ENCODE measurements at places on chromosomes 1 and 21. TPM values are rescaled to one million over a fixed set of nuclear protein-coding genes. Genes with fewer than 3 reads are reported as not detected.

DNA sequence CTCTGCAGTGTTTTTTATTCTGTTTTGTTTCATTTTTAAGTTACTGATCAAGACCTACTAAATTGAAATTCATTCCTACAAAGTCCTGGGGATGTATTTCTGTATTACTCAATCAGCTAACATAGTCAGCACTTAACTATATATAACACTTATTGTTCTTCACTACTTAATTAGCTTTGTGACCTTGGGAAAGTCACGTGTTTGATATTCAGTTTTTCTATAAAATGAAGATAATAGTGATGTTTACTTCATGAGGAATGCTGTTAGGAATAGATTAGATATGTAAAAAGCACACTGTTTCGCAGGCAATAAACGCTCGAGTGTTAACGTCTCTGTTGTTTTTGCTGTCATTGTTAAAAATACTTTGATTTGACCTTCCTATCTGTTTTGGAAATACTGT is 44.6 kb downstream of the CTTNBP2NL start:
- ATAC-seq, result no peak

LCE1B gene
- 0.24 TPM for total RNA-seq

GRCh38 chr1:71621785-71622184 is 541.0 kb upstream of the ZRANB2 start:
- ATAC-seq, result peak; percentile 55

GRCh38 chr1:48841461-48841860 is 64.8 kb upstream of the BEND5 start:
- no peak for ATAC-seq

GRCh38 chr1:12153181-12153785 is 13.5 kb upstream of the TNFRSF1B start:
- ATAC-seq, result no peak

DNA sequence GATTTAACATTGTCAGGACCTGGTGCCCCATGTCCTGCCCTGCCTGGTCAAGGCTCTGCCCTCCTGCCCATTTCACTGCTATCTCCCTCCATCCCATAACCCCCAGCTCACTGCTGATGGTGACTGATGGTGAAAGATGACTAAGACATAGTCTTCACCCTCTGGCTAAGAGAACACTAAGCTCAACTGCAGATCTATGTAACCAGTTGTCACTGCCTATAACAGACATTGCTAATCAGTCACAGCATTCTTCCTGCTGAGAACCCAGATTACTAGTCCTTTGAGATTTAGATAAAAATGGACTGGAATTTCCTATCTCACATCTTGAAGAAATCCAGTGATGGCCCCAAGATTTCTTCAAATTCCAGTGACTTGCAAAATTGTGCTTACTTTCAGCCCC is 8.0 kb upstream of the ZNF362 start:
- no peak for ATAC-seq

CYP2J2 gene
- total RNA-seq, result 2.9 TPM

TSSK3 gene
- 5.0 TPM for total RNA-seq

- no peak for ATAC-seq
Measured at GRCh38 chr21:41692185-41692565, 74.7 kb downstream of the RIPK4 start.

C1QA gene
- total RNA-seq, result 0.56 TPM

- no peak for ATAC-seq
Measured at GRCh38 chr1:54487571-54488050, 60.4 kb upstream of the ACOT11 start.

ARHGEF10L gene
- 43.5 TPM for total RNA-seq

- peak; percentile 87 for ATAC-seq
Measured at GRCh38 chr1:43549921-43550597, 19.4 kb downstream of the PTPRF start.

- ATAC-seq, result no peak
Measured at GRCh38 chr1:81664341-81664740, 136.4 kb upstream of the ADGRL2 start.

CCDC17 gene
- total RNA-seq, result 4.4 TPM

UBQLN4 gene
- total RNA-seq, result 34.7 TPM

- no peak for ATAC-seq
Measured at GRCh38 chr1:247576514-247576913, 11.6 kb upstream of the OR2G2 start.

TACSTD2 gene
- 0.19 TPM for total RNA-seq

PRAMEF1 gene
- total RNA-seq, result not detected

- peak; percentile 42 for ATAC-seq
Measured at GRCh38 chr1:41109310-41110197, 88.0 kb upstream of the SLFNL1 start.

DNA sequence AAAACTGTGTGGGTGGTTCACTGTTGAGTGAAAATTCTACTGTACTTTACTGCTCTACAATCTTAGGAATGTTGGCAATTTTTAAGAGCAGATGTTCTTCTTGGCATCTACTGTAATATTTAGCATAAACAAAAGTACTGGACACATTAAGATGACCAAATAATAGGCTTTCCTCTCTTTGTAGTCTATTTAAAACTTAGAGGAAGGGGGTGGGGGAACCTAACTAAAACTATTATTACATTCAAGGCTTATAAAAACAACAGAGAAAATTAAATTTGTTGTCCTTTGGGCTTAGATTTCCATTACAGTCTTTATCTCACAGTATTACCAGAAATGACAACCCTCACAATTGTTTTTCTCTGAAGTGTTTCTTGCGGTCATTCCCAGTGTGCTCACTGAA is 181.2 kb downstream of the PLPPR4 start:
- no peak for ATAC-seq

CD5L gene
- not detected for total RNA-seq

DNA sequence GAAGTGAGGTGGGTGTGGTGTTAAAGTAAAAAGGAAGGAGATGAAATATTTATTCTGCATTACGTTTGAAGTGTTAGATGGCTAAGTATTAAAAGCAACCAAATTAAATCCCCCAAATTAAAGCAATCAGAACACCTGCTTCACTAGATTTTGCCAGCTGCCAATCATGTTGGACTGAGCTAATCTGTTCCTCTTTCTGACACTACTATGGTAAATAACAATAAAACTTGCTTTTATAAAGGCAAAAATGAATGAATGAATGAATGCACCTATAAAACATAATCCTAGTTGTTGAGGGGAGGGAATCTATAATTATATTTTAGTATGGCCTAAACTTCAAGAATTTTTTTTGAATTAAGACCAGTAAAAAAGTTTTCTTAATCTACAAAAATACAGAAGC is 51.0 kb downstream of the RAB3GAP2 start:
- ATAC-seq, result no peak

GRCh38 chr1:181704546-181704945 is 221.2 kb downstream of the CACNA1E start:
- no peak for ATAC-seq

SNX7 gene
- 32.7 TPM for total RNA-seq

FALEC gene
- 2.0 TPM for total RNA-seq

DNA sequence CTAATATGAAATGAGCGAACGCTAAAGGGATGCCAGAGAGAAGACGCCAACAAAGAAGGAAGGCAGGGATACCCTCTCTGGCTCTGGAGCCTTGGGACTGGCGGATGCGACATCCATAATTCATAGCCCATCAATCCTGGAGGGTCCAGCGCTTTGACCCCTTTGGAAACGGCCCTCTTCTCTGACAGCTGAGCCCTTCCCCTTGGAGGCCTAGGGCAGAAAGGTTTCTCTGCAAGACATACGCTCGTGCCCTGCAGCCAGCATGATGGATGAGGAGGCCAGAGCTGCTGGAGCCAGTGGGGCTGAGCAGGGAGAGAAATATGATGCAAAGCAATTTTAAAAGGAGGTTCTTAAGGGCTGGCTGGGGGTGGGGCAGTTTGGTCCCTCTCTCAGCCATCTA is 22.2 kb downstream of the OPTC start:
- ATAC-seq, result no peak

RGS8 gene
- total RNA-seq, result 0.11 TPM

C1QTNF12 gene
- total RNA-seq, result 4.6 TPM

GRCh38 chr1:19734472-19734999 is 65.2 kb downstream of the TMCO4 start:
- no peak for ATAC-seq

- ATAC-seq, result no peak
Measured at GRCh38 chr1:236455243-236455642, 61.2 kb downstream of the EDARADD start.

DNA sequence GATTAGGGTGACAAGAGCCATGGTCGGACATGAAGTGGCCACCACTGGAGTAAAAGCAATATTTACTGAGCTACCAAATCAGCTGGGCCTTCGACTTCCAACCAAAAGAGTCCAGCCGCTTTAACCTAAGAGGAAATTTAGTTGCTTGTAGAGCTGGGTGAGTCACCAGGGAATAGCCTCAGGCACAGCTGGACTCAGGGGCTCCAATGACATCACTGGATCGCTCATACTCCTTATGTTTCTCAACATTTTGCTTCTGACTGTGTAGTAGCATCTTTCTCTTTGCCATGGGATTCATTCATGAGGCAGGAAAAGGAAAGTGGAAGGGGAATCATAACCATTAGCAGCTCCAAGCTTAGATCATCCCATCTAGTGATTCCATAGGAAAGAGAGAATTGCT is 664.4 kb downstream of the MATN1 start:
- ATAC-seq, result peak; percentile 83

DNA sequence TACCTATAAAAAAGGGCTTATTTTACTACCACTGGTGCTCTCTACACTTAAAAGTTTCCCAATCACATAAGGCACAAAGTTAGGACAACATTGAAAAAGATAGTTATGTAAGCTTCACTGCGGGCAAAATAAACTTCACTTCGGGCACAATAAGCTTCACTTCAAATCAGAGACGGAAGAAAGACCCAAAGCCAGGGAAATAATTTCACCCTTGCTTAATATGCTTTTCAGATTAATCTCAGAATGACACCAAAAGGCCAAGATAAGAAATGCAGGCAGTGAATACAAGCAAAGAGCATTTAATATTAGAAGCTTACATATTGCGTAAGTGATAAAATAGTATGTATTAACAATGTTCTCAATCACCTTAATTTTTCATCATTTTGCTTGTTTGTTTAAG is 444.2 kb downstream of the SETD4 start:
- peak; percentile 9 for ATAC-seq

DNA sequence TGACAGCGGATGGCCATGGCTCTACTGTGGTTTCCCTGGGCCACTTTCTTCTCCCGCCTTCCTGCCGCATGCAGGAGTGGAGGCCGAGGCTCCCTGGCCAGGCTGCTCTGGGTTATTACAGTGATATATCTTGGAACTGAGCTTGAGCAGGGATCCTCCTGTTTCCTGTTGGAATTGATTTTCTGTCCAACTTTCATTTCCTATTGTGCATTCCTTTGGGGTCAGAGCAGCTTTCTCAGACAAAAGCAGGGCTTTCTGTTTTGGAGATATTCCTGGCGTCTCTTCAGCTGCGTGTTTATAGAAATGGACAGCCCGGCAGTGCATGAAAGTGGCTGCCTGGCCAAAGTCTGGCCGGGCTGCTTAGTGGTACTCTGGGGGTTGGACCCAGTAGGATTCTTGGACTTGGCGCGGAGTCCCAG is 146.4 kb downstream of the KIF26B start:
- ATAC-seq, result peak; percentile 64

- no peak for ATAC-seq
Measured at GRCh38 chr1:178931858-178932551, 61.1 kb upstream of the ANGPTL1 start.

DNA sequence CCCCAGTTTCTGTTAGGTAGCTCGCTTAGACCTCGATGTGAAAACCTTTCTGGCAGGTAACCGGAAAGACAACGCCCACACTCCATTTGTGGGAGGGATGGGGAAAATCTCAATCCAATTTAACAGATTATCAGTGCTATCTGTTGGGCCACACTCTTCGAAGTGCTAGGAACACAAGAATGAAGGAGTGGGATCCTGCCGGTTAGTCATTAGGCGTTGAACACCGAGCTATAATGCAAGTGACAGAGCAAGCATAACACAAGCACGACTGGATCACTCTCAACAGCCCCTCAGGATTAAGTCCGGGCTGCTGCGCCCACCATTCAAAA is 531 bp downstream of the SNIP1 start:
- ATAC-seq, result no peak

BTBD8 gene
- total RNA-seq, result 2.4 TPM

All from motor neuron (in vitro differentiated cells).